Umbilical cord (tissue), 2 donors: ENCODE measurements at places on chromosomes 13 and 19. TPM values are rescaled to one million over a fixed set of nuclear protein-coding genes. Genes with fewer than 3 reads are reported as not detected.

DNA sequence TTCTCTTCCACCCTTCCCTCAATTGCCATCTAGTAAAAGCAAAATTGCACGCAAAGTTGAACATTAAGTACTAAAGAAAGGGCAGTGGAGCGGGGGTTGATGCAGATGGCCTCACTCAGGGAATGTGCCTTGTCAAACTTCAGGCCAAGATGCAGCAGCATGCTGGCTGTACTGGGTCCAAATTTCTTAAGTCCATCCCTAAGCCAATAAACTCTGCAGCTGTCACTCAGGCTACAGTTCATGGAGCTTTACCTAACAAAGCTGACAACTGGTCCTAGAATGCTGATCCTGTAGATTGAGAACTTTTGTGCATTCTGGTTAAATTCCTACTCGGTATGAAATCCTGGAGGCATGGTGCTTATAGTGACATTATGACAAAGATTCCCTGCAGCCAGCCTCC, 88.4 kb downstream of the FOXO1 start:
- peak; percentile 23 for DNase-seq

- no peak for DNase-seq
Observed at GRCh38 chr13:35594096-35594495, 117.6 kb upstream of the MAB21L1 start.

The NLRP7 gene
- total RNA-seq, result 0.24 TPM

DNA sequence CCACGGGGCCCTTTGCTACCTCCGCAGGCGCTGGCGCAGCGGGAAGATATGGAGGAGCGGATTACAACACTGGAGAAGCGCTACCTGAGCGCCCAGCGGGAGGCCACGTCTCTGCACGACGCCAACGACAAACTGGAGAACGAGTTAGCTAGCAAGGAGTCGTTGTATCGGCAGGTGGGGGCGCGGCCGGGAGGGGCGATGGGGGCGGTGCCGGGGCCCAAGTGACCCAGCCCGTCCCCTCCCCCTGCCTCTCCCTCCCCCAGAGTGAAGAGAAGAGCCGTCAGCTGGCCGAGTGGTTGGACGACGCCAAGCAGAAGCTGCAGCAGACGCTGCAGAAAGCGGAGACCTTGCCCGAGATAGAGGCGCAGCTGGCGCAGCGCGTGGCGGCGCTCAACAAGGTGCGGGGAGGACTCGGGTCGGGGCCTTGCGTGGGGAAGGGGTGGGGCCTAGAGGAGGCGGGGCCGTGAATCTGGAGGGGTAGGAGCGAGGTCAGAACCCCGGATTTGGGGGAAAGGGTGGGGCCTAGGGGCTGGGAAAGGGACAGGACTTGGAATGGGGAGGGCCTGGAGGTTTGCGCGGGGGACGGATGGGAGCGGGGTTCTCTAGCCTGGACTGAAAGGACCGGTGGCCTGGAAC, 13.7 kb downstream of the PPFIA3 start:
- DNase-seq, result no peak

DNA sequence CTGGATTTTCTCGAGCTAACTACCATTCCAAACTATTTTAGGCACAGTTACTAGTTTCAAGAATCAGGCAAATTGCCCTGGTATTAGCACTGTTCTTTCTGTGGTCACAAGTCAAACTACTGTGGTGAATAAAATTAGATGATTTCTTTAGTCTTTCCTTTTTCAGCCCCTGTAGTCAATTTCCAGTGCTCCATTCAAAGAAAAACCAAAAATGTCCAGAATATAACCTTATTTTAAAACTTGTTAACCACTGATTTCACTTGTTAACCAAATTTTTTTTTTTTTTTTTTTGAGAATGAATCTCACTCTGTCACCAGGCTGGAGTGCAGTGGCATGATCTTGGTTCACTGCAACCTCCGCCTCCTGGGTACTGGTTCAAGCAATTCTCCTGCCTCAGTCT, 50.6 kb upstream of the USPL1 start:
- no peak for DNase-seq

The PDX1 gene
- total RNA-seq, result 2.6 TPM

The NCAN gene
- total RNA-seq, result 0.72 TPM

The IGFL3 gene
- not detected for total RNA-seq

DNA sequence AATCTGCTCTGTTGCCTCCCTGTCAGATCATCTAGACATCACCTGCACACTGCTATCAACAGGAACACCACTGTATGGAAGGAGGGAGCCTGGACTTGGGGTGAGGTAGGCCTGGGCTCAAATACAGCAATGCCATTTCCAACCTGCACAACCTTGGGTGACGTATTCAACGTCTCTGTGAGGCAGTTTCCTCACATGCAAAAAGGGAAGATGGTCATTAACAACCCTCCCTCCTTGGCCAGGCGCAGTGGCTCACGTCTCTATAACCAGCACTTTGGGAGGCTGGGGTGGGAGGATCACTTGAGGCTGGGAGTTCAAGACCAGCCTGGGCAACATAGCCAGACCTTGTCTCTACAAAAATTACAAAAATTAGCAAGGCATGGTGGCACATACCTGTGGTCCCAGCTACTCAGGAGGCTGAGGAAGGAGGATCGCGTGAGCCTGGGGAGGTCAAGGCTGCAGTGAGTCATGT, 13.1 kb downstream of the XRCC1 start:
- DNase-seq, result no peak

GRCh38 chr13:51764184-51765141, 39.5 kb downstream of the DHRS12 start:
- DNase-seq, result no peak

The OR7C1 gene
- 6.3 TPM for total RNA-seq

DNA sequence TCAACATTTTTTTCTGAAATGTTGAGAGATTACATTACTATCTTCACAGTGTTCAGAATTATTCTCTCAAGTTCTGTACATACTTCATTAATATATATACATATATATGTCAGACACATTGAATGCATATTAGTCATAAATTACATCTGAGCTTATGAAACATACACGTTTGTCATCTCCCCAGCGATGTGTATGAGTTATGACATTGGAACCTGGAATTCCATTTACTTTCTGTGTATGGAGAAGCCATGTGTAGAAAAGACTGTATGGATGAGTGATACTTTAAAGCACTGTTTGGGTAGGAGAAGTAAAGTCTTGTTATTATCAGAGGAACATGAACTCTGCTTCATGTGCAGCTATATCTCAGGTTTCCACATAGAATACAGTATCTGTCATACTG, 167.2 kb downstream of the FGF14 start:
- no peak for DNase-seq

- DNase-seq, result peak; percentile 75
Observed at GRCh38 chr13:41858780-41859179, 102.1 kb downstream of the VWA8 start.

The ERICH6B gene
- not detected for total RNA-seq

DNA sequence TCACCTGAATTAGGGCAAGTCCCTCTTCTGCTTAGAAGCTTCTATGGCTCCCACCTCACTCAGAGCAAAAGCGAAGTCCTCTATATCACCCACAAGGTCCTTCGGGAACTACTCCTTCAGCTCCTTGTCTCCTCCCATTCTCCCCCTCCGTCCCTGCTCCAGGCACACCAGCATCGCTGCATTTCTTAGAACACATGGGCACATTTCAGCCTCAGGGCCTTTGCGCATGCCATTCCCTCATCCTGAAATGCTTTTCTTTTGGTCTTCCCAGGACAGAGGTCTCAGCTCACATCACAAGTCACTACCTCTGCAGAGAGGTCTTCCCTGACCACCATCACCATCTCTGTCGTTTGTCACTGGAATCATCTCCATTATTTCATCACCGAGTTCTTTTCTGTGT, 4.0 kb downstream of the S1PR5 start:
- no peak for DNase-seq

The MFSD12 gene
- 69.6 TPM for total RNA-seq
